Tongue (tissue), 3 donors: ENCODE measurements at places on chromosomes 1 and 21.
A peak's percentile ranks its signal among the peaks of the same experiment; 100 is the strongest.

GRCh38 chr1:202935844-202936243, 8.8 kb upstream of the KLHL12 start:
- DNase-seq, result no peak

DNA sequence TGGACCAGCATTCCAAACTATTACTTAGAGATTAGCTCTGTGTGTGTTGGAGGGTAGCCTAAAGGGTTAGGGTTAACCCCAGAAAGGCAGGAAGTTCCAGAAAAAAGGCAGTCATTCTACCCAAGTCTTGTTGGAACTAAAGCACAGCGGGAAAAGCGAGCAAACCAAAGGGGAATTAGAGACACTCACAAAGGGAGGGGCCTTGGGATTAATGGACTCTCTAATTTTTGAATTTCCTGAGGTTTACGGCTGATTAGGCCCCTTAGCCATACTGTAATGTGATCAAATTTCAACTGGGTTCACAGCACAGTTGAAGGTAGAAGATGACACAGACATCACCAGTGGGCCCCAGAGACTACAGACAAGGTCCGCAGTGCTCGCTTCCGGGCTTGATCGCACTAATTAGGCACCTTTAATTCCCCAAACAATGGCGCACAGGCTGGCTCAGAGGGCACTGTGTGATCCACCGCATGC, 28.3 kb downstream of the CAPZB start:
- no peak for DNase-seq

- DNase-seq, result peak; percentile 84
Measured at GRCh38 chr1:65958561-65959350, 166.1 kb downstream of the PDE4B start.

DNA sequence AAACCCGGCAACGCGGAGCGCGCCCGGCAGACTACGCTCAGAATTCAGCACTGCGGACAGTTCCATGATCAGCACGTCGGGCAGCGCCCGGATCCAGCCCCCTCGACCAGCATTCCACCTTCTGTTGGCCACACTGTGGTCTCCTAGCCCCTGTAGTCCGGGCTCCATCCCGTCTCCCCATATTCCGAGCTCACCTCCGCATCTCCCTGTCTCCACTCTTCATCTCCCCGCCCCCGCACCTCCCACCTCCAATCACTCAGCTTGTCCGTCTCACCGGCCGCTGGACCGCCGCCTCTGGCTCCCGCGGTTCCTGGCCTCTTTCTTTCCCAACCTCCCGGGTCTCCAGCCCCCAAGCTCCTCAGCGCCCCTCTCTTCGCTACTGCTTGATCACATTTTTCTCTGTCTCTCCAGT, 500 bp downstream of the EPHA10 start:
- peak; percentile 79 for DNase-seq
